ENCODE measurements at places on chromosomes 6 and 20. TPM values are rescaled to one million over a fixed set of nuclear protein-coding genes. Genes with fewer than 3 reads are reported as not detected.
A peak's percentile ranks its signal among the peaks of the same experiment; 100 is the strongest.

The PROKR2 gene
- not detected for total RNA-seq

The MCHR2 gene
- not detected for total RNA-seq

DNA sequence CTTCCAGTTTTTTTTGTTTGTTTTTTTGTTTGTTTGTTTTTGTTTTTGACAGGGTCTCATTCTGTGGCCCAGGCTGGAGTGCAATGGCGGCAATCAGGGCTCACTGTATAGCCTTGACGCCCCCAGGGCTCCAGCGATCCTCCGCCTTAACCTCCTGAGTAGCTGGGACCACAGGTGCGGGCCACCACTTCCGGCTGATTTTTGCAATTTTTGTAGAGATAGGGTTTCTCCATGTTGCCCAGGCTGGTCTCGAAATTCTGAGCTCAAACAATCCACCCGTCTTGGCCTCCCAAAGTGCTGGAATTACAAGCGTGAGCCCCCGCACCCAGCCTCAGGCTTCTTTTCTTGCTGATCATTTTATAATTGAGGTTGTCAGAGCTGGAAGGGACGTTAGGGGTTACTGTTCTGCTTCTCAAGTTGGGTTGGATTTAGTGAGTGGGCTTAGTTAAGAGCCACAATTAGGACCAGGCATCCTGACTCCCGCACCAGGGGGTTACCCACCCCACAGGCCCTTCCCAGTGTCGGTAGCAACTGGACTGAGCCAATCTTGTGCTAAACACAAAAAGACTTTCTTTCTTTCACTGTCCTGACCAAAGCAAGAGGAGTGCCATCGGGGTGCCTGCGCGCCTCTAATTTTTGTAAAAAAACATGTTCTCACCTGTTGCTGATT, 13.1 kb upstream of the ZSCAN9 start:
- DNase-seq, result no peak

DNA sequence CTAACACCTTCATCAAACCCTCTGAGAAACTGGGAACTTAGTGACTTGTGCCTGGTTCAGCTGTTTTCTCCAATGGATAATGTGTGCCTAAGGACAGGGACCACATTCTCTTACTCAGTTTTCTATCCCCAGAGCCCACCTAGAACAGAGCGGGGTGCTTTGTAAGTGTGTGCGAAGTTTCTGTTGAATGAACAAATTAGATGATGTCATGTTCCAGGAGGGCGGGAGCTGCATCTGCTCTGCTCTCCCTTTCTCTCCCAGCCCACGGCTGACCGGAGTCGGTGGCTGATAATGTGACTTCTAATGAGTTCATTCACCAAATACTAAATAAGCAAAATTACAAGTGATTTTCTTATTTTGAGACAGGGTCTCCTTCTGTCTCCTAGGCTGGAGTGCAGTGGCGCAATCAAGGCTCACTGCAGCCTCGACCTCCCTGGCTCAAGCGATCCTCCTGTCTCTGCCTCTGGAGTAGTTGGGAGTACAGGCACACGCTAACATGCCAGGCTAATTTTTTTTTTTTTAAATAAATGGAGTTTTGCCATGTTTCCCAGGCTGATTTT, 60.7 kb upstream of the FNDC1 start:
- DNase-seq, result no peak

DNA sequence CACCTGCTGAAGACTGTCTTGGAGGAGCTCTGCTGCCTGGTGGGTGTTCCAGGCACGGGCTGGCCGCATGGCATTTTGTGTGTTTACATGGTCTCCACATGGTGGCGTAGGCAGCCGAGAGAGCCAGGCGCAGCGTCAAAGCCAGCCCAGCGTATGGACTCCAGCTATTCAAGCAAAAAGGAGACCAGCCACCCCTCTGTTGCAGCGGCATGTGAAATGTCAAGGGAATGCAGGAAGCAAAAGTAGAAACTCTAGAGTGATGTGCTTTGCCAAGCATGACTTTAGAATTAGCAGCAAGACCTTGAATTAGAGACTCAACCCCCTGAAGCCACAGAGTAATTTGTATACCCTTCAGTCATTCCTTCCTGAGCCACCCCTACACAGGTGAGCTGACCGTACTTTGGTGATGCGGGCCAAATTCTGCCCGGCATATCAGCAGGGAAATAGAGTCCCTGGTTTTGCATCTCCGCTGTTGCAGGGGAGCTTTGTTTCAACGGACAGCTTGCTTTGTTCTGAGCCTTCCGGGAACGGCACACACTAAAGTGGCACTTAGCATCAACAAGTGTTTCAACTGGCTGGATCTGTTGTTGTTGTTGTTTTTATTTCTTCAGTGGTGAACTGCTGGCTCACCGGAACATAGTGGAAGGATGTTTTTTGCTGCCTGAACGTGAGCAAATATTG, 48.5 kb downstream of the FNDC1 start:
- DNase-seq, result peak; percentile 23

DNA sequence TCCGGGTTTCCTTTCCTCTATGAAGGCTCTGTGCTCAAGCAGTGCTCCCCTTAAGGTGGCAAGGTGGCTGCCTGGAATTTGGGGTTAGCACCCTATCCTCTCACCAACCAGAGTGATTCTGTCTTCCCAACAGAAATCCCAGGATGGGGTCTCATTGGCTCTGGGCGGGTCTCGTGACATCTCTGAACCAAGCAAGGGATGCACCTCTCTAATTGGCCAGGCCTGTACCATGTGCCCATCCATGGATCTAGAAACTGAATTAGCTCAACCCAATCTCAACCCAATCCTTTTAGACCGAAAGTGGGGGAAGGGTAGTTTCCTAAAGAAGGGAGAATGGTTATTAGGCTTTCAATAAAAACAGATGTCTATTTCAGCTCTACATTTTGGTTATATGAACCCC, 17.6 kb upstream of the MBOAT1 start:
- DNase-seq, result no peak

DNA sequence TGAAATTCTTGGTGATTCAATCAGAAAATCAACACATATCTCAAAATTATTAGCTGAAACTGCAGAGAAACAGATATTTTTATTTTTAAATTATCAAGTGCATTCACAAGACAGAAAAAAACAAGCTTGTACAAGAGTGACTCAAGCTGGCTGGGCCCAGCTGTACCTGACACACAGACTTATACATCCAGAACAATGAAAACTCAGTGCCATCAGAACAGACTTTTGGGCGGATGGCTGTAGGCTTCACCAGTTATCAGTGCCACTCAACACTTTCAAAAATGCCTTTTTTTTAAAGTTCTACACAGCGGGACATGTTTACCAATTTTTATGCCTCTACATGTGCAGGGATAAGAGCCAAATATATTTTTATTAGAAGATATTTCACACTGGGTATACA, 102.8 kb downstream of the MYB start:
- DNase-seq, result no peak

GRCh38 chr20:8077137-8077466, 55.0 kb upstream of the PLCB1 start:
- DNase-seq, result no peak
